Suppressor macrophage treated with lipopolysaccharide for 4 hours (primary cell): ENCODE measurements at places on chromosomes 3 and 15.

GRCh38 chr3:37521429-37521828 is 340.3 kb upstream of the CTDSPL start:
- DNase-seq, result no peak

DNA sequence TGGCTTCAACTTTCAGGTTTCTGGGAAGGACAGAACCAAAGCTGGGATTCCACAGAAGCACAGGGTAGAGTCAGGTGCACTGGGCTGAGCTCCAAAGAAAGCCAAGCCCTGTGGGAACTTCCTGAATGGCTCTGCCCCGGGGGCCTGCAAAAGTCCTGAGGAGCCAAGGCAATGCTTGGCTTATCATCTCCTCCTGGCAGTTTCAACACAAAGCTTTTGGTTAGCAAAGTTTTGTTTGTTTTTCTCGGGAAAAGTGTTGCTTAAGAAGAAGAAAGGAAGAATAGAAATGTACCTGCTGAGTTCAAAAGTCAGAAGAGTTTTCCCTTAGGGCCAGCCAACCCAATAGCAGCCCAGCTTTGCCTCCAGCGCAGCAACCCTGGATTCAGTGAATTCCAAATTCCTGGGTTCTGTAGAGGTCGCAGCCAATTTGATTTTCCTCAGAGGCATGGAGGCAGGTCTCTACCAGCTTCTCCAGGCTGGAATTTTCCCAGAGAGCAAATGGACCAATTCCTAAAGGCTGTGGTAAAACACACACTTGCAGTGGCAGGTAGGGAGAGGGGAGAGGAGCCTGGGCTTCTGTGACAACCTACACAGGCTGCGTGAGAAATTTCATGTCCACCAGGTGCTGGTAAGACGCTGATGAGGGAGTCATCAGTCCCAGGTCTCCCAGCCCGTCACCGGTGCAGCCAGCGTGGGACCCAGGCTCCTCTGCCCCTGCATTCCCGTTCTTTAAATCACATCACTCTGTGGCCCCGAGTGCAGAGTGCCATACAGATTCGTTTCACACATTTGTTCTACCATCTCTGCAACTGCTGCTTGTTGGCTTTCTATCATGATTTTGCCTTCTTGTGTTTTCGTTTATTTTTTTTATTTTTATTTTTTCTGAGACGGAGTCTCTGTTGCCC is 54.3 kb upstream of the SNRPA1 start:
- no peak for DNase-seq

DNA sequence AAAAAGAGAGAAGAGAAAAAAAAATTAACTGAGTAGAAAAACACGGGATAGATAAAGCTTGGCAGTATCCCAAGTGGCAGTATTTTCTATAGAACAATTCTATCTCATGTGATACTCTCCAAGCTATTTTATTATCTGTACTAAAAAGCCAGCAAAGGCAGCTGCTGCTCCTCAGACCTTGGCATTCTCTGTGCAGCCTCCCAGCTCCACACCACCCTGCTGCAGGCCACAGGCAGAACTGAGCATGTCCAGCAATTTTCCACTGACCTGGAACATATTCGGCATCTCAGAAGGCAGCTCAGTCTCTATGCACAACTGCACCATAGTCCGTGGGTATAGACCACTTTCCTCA is 1161.4 kb downstream of the IGSF11 start:
- DNase-seq, result no peak

DNA sequence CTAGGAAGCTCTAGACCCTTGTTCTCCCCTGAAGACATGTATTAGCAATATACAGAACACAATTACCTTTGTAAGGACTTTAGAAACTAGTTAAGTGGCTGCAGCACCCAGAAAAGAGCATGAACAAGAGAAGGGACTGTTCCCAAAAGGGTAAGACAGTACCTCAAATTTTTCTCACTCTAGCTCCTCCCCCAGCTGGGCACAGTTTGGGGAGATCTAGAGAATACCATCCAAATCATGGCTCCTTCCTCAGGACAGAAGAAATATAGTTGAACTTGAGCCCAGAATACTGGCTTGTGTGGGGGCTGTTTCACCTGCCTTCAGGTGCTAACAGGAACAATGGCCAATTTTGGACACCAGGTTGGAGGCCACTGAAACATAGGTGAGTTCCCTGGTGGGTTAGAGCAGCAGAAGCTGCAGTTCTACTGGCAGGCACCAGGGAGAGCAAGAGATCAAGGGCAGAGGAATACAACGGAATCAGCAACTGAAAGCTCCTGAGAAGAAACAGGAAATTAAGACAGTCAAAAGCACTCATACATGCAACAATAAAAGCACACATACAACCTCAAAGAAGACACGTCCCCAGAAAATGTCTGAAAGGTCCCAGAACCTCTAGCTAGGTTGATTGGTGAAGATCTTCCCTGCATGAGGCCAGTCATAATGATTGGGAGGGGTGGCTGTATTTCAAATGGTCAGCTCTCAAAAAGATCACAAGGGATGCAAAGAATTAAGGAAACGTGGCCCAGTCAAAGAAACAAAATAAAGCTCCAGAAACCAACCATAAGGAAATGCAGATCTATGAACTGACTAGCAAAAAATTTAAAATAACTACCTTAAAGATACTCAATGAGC is 104.9 kb upstream of the ASB14 start:
- peak; percentile 55 for DNase-seq

DNA sequence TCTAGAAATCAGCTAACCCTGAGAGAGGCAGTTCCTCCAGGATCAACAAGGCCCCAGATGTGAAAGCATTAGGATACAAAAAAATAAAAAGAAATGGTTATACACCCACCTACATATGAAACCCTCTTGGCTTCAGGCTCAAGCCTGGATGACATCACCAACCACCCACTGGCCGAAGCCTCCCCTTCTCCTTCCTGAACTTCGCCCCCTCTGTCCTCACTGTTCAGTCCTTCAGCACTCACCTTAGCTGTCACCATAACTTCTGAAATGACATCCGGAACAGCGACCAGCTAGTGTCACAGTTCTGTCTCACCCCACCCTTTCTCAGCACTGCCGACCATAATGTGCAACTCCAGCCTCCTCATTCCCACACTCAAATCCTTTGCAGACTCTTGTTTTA is 98.7 kb downstream of the PLCH1 start:
- no peak for DNase-seq

DNA sequence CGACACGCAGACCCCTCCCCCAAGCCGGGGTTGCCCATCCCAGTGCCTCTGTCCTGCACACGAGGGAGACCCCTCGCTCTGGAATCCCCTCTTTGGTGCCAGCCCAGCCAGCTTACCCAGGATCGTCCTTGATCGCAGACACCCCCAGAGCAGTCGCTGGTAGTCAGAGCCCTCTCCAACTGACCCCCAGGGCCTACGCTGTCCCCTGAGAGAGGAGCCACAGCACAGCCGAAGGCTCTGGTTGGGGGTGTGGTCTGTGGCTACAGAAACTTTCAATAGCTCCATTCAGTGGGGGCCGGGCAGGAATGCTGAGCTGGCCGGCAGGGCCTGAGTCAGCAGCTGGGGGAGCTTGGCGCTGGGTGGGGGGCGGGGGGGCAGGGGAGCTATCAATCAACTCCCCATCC is at the start of gene LCTL:
Gene LCTL, minus strand, starts transcription at position 258 of the 404 bp plus-strand sequence. CDS start 633 bp downstream, outside the sequence.
- DNase-seq, result no peak

GRCh38 chr15:76070921-76071635 is 11.3 kb downstream of the TMEM266 start:
- DNase-seq, result peak; percentile 59
